ENCODE measurements at places on chromosomes 4 and X. TPM values are rescaled to one million over a fixed set of nuclear protein-coding genes. Genes with fewer than 3 reads are reported as not detected.

The CNKSR2 gene
- polyA plus RNA-seq, result 1.1 TPM

- DNase-seq, result no peak
These were observed 27.7 kb upstream of the GLRB start for GRCh38 chr4:157048248-157048647.

GRCh38 chrX:9681422-9681821 lies 84.2 kb downstream of the GPR143 start:
- DNase-seq, result no peak

DNA sequence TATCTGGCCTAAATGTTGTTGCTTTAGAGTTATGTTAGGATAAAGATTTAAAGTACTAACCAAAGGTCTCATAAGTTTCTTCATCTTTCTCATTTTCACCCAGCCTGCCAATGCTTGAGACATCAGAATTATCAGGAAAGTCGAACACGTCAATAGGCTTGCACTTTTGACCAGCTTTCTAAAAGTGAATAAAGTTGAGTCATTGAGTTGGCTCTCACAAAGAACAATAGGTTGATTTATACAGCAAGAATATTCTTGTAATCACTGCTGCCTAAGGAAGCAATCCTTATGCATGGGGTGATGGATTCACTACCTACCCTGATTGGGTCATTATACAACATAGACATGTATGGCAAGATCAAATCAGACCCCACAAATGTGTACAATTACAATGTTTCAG lies 5.0 kb downstream of the CENPU start:
- DNase-seq, result no peak

- no peak for DNase-seq
These were observed 158.1 kb downstream of the DTHD1 start for GRCh38 chr4:36439556-36439955.

DNA sequence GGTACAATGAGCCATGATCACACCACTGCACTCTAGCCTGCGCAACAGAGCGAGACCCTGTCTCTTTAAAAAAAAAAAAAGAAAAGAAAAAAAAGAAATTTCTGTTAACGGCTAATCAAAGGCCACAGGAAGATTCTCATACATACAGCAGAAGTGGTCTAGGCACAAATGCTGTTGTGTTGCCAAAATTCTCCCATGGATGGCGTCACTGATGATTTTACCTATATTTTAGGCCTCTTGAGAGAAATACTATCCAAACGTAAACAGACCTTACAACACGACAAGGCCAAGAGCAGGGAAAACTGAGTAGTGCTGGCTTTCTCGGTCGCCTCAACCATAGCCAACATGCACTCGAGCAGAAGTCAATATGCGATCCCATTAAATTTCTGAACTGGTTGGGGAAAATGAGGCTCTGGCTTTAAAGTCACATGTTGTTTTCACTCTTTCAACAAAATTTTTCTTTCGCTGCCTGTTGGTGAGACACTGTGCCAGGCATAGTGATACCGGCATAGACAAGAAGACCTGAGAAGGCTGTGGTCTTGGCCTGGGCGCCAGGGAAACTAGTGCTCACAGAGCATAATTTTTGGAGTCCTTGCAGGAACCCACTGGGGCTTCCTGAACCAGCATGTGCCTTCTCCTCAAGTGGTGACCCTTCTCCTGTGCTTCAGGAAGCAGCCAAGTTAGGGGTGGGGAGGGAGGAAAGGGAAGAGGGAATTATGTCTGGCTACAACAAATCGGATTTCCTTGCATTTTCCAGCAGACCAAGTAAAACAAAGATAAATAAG lies 20.6 kb downstream of the SH3KBP1 start:
- DNase-seq, result no peak

- no peak for DNase-seq
These were observed 14.8 kb downstream of the NDNF start for GRCh38 chr4:121057466-121057922.

All from left renal cortex interstitium (tissue), 4 donors.